ENCODE measurements at places on chromosomes 5 and 9. TPM values are rescaled to one million over a fixed set of nuclear protein-coding genes. Genes with fewer than 3 reads are reported as not detected.

DNA sequence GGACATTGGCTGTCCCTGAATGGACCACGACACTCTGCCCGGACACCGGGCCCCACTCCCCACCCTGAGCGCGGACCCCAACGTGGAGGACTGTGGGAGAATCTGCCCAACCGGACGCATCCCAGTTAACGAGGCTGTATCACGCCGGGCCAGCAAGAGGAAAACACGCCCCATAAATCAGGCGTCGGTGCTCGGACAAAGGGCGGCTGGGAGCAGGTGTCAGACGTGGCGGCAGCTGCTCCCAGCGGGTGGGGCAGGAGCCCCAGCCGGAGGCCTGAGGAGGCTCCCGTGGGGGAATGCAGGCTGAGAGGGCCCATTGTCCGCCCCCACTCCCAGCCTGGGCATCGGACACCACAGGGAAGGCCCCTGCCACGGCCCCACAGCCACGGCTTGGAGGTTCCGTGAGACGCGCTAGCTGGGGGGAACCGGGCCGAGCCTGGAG lies 19.2 kb downstream of the NOTCH1 start:
- DNase-seq: no peak

DNA sequence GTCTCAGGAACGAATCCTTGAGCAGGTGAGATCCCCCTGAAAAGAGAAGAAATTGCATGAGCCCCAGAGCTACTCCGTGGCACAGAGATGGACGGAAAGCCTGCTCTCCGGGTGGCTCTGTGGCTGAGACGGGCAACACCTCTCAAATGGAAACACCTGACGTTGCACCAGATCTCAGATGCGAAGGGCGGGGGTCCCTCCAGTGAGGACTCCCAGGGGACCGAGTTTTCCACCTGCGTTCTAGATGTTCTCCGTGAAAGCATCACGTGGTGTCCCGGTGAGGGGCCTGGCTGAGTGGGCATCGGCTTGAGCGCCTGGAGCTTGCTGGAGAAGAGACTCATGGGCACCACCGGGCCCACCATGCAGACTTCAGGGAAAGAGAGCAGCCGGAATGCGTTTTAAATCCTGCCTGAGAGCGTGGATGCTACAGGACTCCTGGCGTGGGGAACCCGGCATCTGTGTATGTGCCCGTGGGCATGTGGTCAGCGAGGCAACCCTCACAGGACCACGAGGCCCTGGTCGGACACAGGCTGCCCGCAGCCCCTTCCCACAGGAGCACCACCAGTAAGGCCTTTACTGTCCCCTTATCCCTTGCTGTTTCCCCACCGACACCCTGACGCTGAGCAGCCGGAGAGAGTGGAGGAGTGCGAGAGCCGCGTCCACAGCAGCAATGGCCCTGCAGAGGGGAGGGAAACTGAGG lies 378.4 kb upstream of the IRX4 start:
- no peak for DNase-seq

GRCh38 chr9:84841931-84842330 lies 172.4 kb downstream of the NTRK2 start:
- DNase-seq: no peak

Gene SLIT3
- 4.6 TPM for polyA plus RNA-seq

Gene TNFSF8
- polyA plus RNA-seq: 0.61 TPM

Measured in lung (tissue), 17 donors.